Effector CD4-positive, alpha-beta T cell (primary cell): ENCODE measurements at places on chromosomes 13 and 19.

DNA sequence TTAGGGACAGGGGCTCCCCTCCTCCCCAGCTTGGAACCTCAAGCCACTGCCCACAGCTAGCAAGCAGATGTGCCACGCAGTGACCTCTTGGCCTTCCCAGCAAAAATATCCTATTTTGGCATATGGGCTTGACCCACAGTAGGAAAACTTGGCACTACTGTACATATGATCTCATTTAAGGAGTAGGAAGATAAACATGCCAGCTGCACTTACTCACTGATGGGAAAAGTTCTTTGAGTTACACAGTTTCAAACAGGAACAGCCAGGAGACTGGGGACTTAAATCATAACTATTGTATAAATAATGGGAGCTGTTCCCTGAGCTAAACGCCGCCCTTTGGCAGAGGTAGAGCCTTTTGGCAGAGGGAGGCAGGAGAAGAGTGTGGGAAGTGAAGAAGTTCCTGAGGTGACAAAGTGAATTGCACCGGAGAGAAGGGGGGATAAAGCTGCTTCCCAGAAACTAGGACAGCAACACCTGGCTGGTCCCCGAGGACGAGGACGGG lies 6.1 kb downstream of the SACS start:
- DNase-seq = no peak

GRCh38 chr13:82747291-82747690 lies 1135.0 kb downstream of the SLITRK1 start:
- no peak for DNase-seq

DNA sequence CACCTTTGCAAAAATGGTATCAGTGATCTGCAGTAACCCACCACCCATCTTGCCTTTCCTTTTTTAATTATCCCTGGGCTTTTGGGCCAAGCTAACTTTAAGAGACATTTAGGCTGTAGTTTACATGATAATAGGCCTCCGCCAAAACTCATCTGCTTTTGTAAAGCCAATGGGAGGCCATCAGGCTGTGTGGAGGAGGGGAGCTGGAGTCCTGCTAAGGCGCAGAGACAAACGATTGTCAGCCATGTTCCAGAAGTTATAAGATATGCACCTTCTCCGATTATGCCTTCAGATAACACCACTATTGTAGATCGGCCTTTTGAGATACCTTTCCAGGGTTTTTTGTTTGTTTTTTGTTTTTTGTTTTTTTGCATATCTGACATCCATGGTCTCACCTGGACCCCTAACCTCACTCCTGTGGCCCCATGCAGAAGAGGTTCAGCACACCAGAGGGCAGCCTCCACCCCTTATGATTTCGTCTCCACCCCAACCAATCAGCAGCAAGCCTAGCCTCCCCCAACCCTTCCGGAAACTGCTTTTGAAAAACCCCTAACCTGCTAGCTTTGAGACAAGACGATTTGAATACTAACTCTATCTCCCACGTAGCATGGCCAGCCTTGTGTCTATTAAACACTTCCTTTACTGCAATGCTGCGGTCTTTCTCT lies 113.9 kb upstream of the UBL3 start:
- no peak for DNase-seq

DNA sequence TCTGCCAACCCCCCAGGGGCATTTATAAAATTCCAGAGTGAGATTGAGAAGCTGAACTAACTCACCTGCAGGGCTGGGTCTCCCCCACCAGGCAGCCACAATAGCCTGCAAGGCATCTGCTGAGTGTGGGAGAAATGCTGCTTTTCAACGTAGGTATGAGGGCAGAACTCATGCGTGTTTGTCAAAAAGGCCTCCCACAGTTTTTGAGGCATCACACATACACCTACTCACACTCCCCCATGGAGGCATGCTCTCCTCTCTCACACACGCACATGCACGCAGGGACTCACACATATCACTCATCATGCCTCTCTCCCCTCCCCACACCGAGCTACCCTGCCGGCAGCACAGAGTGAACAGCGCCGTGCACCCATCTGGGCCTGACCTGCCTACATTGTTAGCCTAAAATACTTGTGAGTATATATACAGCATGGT lies 390.5 kb downstream of the FGF9 start:
- peak; percentile 30 for DNase-seq

- DNase-seq = no peak
Observed at GRCh38 chr19:5738423-5738822, 18.0 kb downstream of the CATSPERD start.

GRCh38 chr13:33191425-33192210 lies 93.9 kb downstream of the STARD13 start:
- no peak for DNase-seq

DNA sequence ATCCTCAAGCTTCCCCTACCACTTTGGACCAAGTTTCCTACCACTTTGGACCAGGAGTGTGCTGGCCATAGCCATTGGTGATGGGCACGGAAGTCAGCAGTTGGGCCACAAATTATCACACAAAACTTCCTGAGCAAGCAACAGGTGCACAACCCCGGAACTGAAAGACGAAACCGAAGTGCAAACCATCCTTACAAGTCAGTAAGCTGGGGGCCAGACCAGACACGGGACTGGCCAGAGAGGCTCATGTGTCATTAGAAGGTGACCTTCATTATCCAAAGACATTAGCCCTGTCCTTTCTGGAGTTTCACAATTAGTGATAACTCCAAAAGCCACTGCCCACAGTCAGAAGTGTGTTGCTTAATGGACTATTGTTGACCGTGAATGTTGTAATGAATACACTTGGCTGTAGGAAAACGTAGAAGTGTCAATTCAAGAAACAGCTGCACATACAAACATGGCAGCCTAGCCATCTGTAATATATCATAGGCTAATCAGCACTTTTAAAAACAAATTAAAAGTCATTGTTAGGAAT lies 244.1 kb upstream of the IRS2 start:
- DNase-seq = no peak

- no peak for DNase-seq
Observed at GRCh38 chr19:11651062-11651461, 53.8 kb downstream of the ZNF627 start.

DNA sequence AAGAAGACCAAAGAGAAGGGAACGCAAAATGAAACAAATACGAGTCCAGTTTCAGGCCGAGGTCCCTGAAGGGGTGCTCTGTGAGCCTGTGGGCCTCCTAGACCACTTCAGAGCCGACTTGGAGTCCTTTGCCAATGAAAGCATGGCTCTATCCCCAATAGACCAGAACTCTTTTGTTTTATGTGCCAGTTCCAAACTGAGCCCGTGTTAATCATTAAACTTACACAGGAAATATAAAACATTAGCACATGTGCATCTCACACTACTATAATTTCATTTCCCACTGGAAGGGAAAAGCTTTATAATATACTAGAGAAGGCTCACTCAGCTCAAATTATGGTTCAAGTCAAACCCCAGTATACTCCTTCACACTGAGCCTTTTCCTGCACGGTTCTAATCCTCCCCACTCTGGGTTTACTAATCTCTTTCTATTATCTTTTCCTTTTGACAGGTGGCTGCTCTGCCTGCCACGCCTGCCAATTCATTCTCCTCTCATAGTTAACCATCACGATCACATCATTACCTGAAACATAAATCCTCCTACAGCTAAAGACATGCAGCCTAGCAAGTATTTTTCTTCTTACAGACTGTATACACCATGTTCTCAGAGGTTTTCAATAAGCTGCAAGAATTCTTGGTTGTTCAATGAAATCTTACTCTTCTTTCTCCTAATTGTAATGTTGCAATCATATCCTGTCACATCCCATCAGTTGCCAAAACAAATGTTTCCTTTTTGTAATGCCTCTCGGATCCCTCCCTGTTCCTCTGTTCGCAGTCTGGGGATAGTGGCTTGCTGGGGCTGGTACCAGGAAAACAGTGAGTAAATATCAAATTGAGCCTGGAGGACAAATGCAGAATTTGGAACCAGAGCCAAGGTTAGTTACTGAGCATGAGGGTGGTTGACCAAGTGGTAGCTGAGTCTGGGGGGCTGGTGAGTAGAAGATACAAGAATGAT lies 18.8 kb upstream of the WASF3 start:
- no peak for DNase-seq

- no peak for DNase-seq
Observed at GRCh38 chr13:98752467-98753290, at the start of gene SLC15A1. Gene SLC15A1 (minus strand): TSS chr13:98752672. CDS start chr13:98752598, 74 bp downstream.

DNA sequence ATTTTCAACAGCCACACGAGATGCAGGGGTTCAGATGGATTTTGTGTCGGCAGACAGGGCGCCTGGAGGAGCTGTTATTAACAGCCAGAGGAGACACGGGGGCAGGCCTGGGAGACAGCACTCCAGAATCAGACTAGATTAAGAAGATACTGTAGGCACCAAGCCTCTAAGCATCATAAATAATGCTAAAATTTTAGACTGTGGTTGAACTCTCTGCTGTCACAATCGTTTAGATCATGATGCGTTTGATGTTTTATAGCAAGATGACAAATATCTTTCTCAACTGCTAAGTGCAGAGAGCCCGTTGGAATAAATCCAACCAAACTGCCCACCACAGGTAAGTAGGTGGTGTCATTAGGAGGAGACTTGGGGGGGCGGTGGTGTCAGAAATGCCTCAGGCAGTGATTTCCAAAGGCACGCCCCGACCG lies 63.9 kb downstream of the CEBPG start:
- no peak for DNase-seq

GRCh38 chr13:91406619-91407018 lies 8.2 kb downstream of the GPC5 start:
- DNase-seq = no peak

DNA sequence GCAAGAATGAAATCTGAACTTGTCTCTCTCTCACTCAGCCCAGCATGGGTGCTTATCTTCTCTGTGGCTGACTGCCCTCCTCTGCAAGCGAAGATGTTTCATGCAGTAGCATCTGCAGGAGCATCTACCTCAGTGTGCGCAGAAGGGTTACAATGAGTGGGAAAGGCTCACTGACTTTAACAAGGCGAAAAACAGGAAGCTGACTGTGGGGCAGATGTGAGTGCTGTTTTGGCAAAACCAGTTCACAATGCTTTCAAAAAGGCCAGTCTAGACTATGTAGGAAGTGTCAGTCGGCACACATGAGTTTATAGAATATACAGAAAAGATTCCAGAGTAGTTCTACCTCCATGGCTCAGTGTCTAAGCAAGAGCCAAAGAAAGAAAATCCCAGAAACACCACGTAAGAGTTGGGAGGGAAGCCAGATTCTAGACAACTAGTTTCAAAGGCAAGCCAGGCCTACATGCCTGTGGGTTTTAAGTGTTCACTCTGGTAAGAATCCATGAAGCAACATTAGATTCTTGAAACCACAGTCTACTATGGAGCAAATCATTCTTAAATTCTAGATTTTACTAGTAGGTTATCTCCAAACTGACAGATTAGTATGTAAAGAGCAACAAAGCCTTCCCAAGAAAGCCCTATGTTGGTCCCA lies 124.5 kb downstream of the ABCC4 start:
- DNase-seq = no peak

GRCh38 chr13:106138620-106139019 lies 396.8 kb downstream of the EFNB2 start:
- no peak for DNase-seq

- DNase-seq = no peak
Observed at GRCh38 chr13:46345398-46345797, 41.7 kb downstream of the RUBCNL start.

DNA sequence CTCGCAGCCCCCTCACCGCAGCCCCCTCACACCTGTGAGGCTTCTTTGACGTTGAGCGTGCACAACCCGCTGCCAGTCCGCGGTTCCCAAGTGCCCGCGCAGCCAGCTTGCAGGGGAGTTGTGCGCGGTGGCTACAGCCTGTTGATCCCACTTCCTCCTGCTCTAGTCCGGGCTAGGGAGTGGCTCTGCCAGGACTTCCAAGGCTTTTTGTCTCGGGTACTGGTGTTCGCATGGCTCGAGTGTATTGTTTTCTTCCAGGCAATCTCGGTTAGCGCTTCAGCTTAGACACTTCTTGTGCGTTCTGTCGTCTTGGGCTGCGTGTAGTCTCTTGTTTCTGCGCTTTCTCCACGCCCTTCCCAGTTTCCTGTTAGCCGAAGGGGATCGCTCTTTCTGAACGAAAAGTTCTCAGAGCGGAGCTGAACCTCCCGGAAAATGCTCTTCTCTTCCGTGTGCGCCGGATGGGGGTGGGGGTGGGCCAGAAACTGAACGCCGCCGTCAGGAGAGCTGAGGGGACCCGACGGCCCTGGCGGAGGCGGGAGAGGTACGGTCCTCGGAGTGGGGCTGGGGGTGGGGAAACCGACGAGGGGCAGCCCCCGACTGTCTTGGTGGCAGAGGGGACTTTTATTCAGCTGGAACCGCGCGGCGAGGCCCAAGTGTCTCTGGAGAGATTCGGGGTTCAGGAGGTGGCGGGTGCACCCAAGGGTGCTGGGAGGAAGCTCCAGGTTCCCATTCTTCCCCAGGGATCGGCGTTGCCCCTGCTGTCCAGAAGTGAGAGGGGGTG lies 697 bp upstream of the DGKH start:
- DNase-seq = peak; percentile 23
